ENCODE measurements at places on chromosomes 7 and 10.

GRCh38 chr7:100352984-100353684 is 4.8 kb upstream of the PILRB start:
- no peak for DNase-seq

DNA sequence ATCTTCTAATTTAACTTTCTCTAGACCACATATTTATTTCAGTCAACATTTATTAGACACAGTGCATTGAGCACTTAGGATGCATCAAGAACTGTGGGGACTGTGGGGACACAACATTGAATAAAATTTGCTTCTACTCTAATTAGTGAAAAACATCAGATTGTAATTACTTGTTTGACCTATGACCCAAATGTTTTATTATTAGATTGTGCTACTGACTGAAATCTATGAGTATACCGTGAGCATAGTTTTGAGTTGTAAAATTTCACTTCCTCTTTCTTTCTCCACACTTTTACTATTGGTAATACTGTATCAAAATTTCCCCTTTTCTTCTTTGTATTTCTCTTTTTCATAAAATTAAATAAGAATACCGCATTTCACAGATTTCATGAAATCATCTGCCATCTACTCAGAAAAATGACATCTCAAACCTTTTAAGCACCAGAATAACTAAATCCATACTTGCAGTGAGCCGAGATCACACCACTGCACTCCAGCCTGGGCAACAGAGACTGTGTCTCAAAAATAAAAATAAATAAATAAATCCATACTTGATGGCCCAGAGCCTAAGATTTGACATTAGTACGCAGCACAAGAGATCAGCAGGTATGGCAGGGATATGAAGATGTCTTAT is 25.4 kb upstream of the INPP5F start:
- no peak for DNase-seq

DNA sequence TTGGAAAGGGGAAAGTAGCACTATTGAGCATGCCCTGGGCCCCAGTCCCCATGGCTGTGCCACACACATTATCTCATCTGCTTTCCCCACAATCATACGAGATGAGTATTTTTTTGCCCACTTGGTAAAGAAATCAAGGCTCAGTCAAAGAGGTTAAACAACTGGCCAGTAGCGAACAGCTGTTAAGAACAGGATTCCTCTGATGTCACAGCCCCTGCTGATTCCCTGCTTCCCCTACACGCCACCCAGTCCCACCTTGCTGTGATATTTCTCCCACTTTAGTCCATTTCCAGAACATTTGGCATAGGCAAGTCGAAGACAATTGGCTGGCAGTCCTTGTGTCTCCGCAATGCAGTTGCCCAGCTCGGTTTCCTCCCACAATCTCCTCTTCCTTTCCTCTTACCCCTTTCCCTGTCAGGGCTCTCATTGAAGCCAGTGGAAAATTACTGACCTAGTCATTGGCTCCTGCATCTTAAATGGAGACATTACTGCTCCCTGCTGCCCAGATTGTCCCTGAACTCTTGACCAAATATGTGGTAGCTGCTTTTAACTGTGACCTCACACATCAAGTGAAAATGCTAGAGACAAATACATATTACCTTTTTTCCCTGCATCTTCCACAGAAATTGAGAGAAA is 56.5 kb upstream of the EEPD1 start:
- no peak for DNase-seq

- DNase-seq, result no peak
Measured at GRCh38 chr10:28478646-28479045, 54.3 kb upstream of the WAC start.

DNA sequence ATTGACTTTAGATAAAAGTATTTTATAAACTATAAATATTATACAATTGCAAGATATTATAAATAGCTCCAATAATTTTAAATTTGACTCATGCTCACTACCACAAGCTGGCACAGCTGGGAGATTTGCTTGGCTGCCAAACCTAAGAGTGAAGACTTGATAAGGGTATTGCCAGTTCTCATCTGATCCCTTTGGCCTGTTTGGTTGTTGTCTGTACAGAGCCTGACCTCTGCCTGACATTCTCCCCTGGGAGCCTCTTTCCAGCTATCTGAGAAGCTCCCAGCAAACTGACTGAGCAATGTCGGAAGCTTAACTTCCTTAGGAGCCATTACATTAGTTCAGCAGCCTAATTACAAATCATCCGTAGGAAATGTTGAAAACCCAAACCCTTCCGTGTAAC is 10.2 kb upstream of the LMOD2 start:
- no peak for DNase-seq

DNA sequence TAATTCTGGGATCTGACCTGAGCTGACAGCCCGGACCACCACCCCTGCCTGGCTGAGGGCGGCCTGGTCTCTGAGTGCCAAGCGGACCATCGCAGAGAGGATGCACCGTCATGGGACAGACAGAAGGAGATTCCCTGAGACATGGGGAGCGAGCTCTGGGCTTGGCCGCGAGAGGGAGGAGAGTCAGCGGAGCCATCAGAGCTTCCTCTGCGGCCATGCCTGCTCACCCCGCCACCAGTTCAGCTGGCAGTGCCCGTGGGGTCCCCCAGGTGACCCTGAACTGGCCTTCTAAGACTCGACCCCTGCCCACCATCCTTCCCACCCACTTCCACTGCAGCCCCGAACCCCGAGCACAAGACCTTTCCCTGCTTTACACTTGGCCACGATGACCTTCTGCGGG is 152.8 kb downstream of the TCERG1L start:
- no peak for DNase-seq

DNA sequence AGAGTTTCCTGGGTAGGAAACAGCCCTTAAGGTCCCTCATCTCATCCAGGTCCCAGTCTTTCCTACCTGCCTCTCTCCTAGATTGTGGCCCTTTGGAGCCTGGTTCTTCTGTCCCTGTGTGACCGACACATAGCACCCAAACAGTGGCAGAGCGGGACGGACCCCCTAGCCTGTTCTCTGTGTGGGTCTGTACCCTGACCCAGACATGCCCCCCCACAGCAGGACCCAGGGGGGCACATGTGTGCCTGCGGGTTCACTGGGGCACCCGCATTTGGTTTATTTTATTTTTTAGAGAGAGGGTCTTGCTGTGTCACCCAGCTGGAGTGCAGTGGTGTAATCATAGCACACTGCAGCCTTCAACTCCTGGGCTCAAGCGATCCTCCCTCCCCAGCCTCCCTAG is 11.5 kb downstream of the LIMK1 start:
- no peak for DNase-seq

DNA sequence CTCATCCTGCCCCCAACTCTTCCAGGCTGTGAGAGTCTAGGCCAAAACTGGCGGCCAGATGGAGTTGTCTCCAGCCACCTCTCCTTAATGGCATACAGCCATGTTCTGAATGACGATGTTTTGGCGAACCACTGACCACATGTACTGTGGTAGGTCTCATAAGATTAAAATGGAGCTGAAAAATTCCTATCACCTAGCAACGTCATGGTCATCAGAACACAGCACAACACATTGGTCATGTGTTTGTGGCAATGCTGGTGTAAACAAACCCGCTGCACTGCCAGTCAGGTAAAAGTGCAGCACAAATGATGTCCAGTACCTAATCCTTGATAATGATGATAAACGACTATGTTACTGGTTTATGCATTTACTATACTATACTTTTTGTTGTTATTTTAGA is 290.0 kb upstream of the MKI67 start:
- no peak for DNase-seq

GRCh38 chr10:73991884-73992245 is 6.1 kb upstream of the VCL start:
- peak; percentile 38 for DNase-seq

- no peak for DNase-seq
Measured at GRCh38 chr10:70063418-70064098, 10.9 kb downstream of the MACROH2A2 start.

DNA sequence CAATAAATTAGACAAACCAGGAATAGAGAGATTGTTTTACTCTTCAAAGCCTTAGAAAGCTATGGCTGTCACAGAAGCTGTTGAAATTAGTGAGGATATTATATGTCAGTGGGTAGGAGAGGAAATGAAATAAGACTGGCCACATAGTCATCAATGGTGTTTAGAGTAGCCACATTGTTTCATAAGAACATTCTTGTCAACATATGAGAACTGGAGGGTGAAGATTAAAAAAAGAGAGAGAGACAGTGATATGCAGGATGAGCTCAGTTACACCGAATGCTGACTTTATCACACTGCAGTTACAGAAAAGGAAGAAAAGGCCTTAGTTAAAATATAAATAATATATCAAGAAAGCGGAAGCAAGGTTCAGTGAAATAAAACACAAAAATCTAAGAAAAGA is 412.0 kb downstream of the CNTNAP2 start:
- DNase-seq, result no peak

DNA sequence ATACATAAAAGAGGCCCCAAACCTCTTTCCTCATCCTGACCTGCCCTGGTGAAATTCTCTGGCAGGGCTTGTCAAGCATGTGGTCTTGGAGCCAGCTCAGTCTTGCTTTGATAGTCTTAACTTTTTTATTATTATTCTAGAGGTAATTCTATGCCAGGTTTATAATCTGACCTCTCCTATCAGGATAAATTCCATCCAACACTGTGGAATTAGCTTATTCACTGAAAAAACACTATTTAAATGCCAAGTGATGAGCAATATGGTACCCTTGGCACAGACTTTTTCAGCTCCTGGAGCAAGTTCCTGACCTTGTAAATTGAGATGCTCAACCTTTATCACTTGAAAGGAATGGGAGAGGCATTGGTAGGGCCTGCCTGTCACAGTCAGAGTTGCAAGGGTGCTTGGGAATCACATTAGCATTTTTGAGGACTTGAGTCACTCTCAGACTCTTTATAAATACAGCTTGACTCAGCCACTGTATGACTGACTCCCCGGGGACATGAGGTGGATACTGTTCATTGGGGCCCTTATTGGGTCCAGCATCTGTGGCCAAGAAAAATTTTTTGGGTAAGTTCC is at the start of gene CPA4:
Gene CPA4, plus strand, starts transcription at position 480 of the 576 bp plus-strand sequence. Its CDS starts 20 bp downstream, at position 500.
- no peak for DNase-seq

DNA sequence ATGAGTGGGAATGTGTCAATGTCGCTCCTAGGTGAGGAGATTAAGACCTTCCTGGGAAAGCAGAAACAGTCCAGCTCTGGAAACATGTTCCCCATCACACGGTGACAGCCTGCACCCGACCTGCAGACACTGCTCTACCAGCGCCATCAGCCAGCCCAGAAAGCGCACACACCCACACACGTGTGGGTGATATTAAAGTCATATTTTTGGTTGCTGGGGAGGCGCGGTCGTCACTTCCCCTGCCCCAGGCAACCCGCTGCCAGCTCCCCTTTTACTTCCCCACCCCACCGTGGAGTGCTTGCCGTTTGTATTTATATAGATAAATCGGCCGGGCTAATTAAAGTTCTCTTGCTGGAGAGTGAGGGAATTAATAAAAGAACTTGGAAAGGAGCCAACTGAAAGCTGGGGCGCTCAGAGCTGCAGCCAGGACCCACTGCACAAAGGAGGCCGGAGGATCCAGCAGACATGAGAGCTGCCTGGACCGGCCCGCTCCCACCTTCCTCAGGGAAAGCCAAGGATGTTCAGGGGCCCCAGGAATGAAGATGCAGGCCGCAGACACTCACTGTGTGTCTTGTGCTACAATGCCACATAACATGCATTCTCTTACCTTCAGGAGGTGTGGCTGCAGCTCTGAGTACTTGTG is 145.2 kb upstream of the UNC5B start:
- no peak for DNase-seq

DNA sequence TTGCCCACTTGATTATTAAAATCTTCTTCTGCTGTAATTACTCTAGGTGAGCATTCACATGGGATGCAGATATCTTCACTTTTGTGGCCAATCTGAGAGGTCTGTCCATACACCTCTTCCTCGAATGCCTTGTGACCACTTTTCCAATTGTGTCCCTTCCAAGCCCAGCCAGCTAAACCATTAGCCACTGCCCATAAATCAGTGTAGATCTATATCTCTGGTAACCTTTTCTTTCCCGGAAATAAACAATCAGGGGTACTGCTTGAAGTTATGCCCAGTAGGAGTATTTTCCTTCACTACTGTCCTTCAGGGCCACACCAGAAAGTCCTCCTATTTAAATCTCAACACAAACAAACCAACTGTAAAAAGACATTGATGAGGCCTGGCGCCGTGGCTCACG is 104.6 kb upstream of the KCNMA1 start:
- DNase-seq, result no peak

GRCh38 chr7:31763548-31763947 is 76.5 kb downstream of the PPP1R17 start:
- no peak for DNase-seq

DNA sequence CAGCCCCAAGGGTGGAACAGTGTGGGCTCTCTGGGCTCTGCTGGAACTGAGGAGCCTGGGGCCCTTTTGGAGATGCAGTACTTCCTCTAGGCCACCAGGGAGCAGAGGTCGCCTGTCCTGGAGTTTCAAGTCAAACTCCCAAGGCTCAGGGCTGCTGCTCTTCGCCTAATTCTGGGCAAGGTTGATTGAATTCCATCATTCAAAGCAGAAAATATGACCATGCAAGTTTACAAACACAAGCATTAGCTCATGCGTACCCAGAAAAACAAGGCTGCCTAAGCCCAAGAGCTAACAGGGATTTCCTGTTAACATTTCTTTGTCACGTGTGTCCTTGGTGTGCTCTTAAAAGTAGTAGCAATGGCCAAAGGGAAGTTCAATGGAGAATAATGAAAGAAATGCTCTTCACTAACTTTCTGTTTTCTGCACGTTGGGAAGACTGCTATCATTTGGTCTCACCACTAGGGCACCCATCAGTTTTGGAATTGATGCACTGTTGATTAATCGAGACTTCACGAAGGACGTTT is 20.1 kb downstream of the LDB3 start:
- no peak for DNase-seq

DNA sequence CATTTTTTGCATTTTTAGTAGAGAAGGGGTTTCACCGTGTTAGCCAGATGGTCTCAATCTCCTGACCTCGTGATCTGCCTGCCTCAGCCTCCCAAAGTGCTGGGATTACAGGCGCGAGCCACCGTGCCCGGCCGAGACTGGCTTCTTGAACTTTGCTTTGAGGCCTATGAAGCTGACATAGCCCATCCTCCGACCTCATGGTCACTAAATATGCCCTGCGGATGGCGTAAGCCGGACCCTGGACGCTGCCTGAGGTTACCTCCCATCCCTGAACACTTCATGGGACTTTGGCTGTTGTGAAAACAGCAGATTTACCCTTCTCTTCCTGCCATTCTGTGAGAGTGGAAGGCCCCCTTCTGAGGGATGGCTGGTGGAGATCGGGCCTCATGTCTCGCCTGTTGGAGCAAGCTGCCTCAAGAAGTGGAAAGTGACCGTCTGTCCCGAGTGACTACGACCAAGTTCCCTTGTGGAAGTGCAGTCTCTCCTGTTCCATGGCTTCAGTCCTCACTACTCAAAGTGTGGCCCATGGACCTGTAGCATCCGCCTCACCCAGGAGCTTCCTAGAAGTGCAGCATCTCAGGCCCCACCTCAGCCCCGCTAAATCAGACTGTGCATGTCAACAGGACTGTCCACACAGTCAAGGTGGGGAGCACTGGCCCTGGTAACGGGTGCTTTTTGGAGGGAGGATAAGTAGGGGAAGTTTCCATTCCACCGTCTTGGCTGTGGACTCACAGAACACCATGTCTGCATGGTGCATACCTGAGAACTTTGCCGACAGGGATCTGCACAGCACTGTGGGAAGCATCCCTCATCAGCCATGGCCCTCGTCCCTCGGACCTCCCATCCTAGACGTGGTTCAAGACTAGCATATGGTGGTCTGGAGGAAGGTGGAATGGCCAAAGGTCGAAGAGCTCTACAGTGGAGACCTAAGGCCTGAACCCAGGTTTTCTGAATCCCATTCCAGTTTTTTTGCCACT is 210.5 kb upstream of the SHH start:
- no peak for DNase-seq

GRCh38 chr10:17144757-17145156 is 15.1 kb upstream of the CUBN start:
- no peak for DNase-seq

- no peak for DNase-seq
Measured at GRCh38 chr7:68183176-68183575, 1186.5 kb downstream of the TYW1 start.
